ENCODE measurements at places on chromosomes 12 and 14. TPM values are rescaled to one million over a fixed set of nuclear protein-coding genes. Genes with fewer than 3 reads are reported as not detected.

ITGB7 gene
- polyA plus RNA-seq: 3.6 TPM

ADCY4 gene
- polyA plus RNA-seq: 2.4 TPM

ANKS1B gene
- polyA plus RNA-seq: 1.2 TPM

SLC25A47 gene
- polyA plus RNA-seq: not detected

GUCY2C gene
- 26.9 TPM for polyA plus RNA-seq

COCH gene
- 1.6 TPM for polyA plus RNA-seq

IAPP gene
- polyA plus RNA-seq: not detected

DNA sequence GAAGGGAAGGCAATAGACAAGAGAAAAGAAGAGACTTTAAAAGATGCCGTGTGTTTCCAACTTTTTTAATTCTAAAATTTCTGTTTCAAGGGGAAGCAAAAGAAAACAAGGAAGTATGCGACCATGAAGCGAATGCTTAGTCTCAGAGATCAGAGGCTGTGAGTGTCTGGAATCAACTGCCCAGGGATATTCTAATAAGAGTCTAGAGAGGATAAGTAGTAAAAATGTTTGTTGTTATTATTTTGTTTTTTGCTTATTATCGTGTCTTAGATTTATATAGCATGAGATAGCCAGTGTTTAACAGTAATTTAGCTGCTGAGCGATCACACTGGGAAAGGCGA lies 421 bp downstream of the FCF1 start:
- peak overlapping the region; percentile 89 for H3K27ac ChIP-seq
- H3K36me3 ChIP-seq: no peaks in the 10 kb centered on the region

DNA sequence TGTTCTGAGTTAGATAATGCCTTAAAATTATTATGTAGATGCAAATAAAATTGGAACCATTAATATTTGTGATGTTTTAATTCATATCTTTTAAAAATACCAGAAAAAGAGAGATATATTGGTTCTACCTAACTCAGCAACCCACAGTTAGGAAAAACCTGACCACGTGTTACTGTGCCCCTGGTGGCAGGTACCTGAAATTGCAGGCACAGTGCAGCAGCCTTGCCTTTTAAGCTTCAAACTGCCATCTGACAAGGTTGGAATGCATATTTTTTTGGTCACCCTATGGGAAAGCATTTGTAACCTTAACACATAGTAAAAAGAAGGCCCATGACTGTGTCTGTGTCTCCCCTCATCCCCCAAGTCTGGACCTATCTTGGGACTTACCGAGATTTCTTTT lies 109.4 kb upstream of the NOS1 start:
- H3K4me1 ChIP-seq: no peaks in the 10 kb centered on the region
- H3K27me3 ChIP-seq: no peaks in the 10 kb centered on the region
- no peak overlapping the region for H3K27ac ChIP-seq

- H3K27ac ChIP-seq: no peak overlapping the region
- no peaks in the 10 kb centered on the region for H3K4me1 ChIP-seq
- no peak overlapping the region for H3K4me3 ChIP-seq
Measured at GRCh38 chr12:70756791-70757190, 119.6 kb upstream of the PTPRB start.

- H3K36me3 ChIP-seq: peaks cover 39% of the 10 kb centered on the region
- H3K27me3 ChIP-seq: no peaks in the 10 kb centered on the region
- no peak overlapping the region for H3K4me3 ChIP-seq
- H3K4me1 ChIP-seq: peaks cover 13% of the 10 kb centered on the region
- peak; percentile 33 for DNase-seq
Measured at GRCh38 chr12:110379197-110379596, 24.3 kb downstream of the ANAPC7 start.

GRCh38 chr12:124719231-124719630 lies 144.4 kb downstream of the SCARB1 start:
- H3K27ac ChIP-seq: peak overlapping the region; percentile 85
- H3K4me3 ChIP-seq: no peak overlapping the region
- no peak for DNase-seq
- H3K36me3 ChIP-seq: no peaks in the 10 kb centered on the region

- no peaks in the 10 kb centered on the region for H3K4me1 ChIP-seq
- H3K27me3 ChIP-seq: no peaks in the 10 kb centered on the region
- peak overlapping the region; percentile 93 for H3K27ac ChIP-seq
- H3K36me3 ChIP-seq: no peaks in the 10 kb centered on the region
Measured at GRCh38 chr14:35337269-35338255, 45.4 kb downstream of the PSMA6 start.

GRCh38 chr12:54759751-54760150 lies 94.6 kb upstream of the MUCL1 start:
- no peaks in the 10 kb centered on the region for H3K4me1 ChIP-seq
- no peak overlapping the region for H3K4me3 ChIP-seq

DNA sequence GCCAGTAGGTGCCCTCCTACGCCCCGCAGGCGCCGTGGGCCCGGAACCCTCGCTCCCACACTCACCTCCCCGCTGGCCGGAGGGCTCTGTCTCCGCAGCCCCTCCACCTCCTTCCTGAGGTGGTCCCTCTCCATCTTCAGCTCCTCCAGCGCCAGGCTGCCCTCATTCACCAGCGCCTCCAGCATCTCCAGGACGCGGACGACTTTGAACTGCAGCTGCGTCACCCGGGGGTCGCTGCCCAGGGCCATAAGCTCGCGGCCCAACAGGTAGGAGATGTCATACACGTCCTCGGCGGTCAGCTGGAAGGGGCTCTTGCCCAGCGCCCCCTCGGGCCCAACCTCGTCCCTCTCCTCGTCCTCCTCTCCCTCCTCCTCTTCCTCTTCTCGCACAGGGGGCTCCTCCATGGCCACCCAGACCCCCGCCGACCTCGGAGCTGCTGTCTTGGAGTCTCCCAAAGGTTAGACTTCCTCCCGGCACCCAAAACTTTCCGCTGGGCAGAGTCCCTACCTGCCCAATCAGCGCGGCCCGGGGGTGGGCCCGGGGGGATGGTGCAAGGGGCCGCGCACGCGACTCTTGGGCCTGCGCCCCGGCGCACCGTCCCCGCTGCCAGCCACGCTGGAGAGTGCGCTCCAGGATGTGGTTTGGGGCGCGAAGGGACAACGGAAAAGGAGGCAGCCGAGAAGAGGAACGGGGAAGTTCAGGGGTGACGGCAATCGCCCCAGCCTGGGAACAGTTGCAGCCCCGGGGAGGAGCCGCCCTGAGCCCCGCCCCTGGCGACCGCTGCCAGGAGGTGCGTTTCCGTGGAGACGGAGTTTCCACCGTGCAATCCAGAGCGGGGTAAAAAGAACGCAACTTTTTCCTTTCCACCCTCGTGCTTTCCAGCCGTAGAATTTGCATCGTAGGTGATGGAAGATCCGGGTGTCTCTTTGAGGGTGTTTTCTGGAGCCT lies at the start of gene RILPL2:
RILPL2 (minus strand) TSS at position 668 of the 948 bp plus-strand sequence; CDS start at position 404, 264 bp downstream.
- H3K4me3 ChIP-seq: peak within 1 kb of the TSS; percentile 71
- peaks cover 35% of the 10 kb centered on the region for H3K4me1 ChIP-seq
- H3K36me3 ChIP-seq: no peaks in the 10 kb centered on the region
- peak within 1 kb of the TSS; percentile 81 for H3K27ac ChIP-seq
- H3K27me3 ChIP-seq: no peaks in the 10 kb centered on the region

DNA sequence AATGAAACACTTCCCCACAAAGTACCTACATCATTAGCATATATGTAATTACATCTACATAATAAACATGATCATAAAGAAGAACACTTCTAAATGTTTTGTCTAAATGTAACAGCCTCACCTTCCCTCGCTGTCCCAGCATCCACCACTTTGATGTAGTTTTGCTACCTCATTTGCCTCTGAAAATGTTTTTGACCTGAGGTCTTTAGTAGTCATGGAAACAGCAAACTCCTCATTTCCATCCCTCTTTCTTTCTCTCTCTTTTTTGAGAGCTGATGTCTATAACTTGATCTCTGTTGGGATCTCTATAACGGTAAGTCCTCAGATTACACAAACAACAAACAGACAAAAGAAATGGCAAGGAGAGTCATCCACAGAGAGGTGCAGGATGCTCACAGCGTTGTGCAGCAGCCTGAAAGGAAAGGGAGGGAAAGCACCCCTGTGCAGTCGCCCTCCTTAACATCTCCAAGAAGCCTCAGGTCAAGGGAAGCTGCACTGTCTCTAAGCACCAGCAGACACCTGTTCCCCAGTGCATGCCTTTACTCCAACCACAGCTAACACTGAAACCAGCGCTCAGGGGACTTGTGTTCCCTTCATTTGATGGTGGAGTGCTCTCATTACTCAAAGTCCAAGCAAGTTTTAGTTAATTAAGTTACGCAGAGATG lies 268.7 kb downstream of the TMEM132D start:
- no peaks in the 10 kb centered on the region for H3K4me1 ChIP-seq
- no peaks in the 10 kb centered on the region for H3K36me3 ChIP-seq
- no peak for DNase-seq
- no peak overlapping the region for H3K4me3 ChIP-seq
- H3K27me3 ChIP-seq: no peaks in the 10 kb centered on the region

DNA sequence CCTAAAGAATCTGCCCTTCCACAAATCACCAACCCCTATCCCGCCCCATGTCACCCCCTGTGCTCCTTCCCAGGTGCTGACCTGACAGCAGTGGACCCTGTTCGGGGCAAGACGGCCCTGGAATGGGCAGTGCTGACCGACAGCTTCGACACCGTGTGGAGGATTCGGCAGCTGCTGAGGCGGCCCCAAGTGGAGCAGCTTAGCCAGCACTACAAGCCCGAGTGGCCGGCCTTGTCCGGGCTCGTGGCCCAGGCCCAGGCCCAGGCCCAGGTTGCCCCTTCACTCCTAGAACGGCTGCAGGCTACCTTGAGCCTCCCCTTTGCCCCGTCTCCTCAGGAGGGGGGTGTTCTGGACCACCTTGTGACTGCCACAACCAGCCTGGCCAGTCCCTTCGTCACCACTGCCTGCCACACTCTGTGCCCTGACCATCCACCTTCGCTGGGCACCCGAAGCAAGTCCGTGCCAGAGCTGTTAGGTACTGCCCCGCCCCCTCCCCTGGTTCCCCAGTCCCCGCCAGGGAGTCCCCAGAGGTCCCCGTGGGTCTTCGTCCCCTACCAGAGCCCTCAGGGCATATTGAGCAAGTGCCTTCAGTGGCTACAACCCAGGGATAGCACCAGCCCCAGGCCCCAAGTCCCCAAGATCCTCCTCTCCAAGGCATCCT lies 2.7 kb downstream of the ANKRD33 start:
- H3K27ac ChIP-seq: no peak overlapping the region
- peaks cover 15% of the 10 kb centered on the region for H3K27me3 ChIP-seq
- peak; percentile 56 for DNase-seq

GRCh38 chr12:53200107-53200457 lies 7.0 kb downstream of the ITGB7 start:
- H3K4me1 ChIP-seq: no peaks in the 10 kb centered on the region
- no peaks in the 10 kb centered on the region for H3K36me3 ChIP-seq

DNA sequence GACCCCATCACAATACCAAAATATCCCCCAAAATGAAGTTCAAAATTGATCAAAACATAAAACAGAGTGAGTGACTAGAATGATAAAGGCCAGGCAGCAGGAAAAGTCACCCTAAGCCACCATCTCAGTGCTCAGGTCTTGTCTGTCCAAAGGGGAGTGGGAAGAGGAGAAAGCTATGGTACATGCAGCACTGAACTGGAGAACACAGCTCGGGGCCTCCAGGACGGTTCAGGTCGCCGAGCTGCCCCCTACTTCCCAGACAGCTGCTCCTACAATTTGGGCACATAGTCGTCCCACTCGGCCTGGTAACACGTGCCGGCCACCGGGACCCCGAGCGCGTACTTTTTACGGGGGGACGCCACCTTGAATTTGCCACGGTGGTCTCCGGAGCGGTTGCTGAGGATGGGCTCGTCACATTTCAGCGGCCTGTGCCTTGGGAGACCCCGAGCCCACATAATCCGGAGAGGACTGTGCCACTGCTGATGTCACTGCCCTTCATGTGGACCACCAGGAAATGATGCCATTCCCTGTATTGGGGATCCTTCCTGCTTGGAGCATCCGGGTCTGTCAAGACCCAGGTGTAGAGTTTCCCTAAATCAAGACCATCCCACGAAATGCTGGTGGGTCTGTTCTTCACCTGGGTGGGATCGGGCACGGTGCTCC lies 31.6 kb downstream of the AK7 start:
- no peak for DNase-seq
- no peaks in the 10 kb centered on the region for H3K27me3 ChIP-seq
- no peaks in the 10 kb centered on the region for H3K4me1 ChIP-seq
- H3K4me3 ChIP-seq: peak overlapping the region; percentile 46
- H3K36me3 ChIP-seq: no peaks in the 10 kb centered on the region
- no peak overlapping the region for H3K27ac ChIP-seq

GRCh38 chr14:103563844-103564505 lies 1.2 kb downstream of the COA8 start:
- H3K27me3 ChIP-seq: no peaks in the 10 kb centered on the region
- peak overlapping the region; percentile 68 for H3K4me3 ChIP-seq
- DNase-seq: no peak
- H3K27ac ChIP-seq: peak overlapping the region; percentile 95
- H3K36me3 ChIP-seq: peaks cover 18% of the 10 kb centered on the region
- H3K4me1 ChIP-seq: peaks cover 45% of the 10 kb centered on the region

DNA sequence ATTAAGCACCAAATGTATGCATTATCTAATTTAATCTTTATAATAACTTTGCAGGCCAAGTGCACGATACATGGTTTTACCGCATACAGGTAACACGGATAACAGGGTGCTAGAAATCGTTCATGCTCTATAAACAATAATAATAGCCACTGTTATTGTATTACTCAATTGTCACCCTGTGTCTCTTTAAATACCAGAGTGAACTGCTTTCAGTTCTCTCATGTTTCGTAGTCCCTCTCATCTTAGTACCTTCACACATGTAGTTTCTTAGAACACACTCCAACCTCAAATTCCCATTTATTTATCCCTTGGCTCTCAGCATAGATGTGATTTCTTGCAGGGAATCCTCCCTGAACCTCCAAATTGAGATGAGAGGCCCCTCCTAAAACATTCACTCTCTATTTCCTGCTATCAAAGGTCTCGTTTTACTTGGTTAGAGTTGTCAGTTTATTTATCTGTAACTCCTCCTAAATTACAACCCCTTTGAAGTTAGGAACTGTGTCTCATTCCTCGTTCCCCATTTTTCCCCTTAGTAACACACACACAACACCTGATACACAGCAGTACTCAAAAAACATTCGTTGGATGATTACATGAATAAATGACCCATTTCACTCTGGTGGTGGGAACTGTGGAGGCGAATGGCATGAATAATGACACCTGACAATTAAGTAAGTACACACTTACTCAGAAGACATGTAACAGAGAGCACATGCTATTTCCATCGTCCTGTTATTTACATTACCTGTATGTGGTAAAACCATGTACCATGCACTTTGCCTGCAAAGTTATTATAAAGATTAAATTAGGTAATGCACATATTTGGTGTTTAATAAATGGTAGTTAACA lies 134.6 kb downstream of the BTG1 start:
- H3K27me3 ChIP-seq: no peaks in the 10 kb centered on the region
- no peak overlapping the region for H3K27ac ChIP-seq
- no peaks in the 10 kb centered on the region for H3K4me1 ChIP-seq
- no peak overlapping the region for H3K4me3 ChIP-seq

- H3K4me1 ChIP-seq: no peaks in the 10 kb centered on the region
- no peak overlapping the region for H3K4me3 ChIP-seq
- H3K36me3 ChIP-seq: no peaks in the 10 kb centered on the region
- H3K27me3 ChIP-seq: no peaks in the 10 kb centered on the region
- no peak for DNase-seq
- no peak overlapping the region for H3K27ac ChIP-seq
Measured at GRCh38 chr14:24928386-24928900, 121.5 kb downstream of the STXBP6 start.

DNA sequence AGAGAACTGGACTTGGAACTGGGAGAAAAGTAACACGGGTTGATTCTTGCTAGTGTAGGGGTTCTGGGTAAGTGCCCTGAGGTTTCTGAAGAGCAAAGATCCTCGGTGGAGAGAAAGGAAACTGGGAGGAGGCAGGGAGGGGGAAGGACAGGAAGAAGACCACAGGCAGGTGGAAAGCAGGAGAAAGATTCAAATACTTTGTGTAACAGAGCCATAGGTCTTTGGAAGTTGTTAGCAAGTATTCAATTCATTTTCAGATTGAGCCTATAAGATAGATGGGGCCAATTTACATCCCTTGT lies 1.3 kb downstream of the PNP start:
- peak overlapping the region; percentile 89 for H3K27ac ChIP-seq
- peak overlapping the region; percentile 70 for H3K4me3 ChIP-seq
- DNase-seq: no peak
- H3K36me3 ChIP-seq: peaks cover 6% of the 10 kb centered on the region
- H3K27me3 ChIP-seq: no peaks in the 10 kb centered on the region
- H3K4me1 ChIP-seq: peaks cover 18% of the 10 kb centered on the region
